Left ventricle myocardium superior (tissue), 1 donor: ENCODE measurements at places on chromosomes 4 and X. TPM values are rescaled to one million over a fixed set of nuclear protein-coding genes. Genes with fewer than 3 reads are reported as not detected.

GRCh38 chr4:113684534-113685091 is 76.9 kb downstream of the CAMK2D start:
- DNase-seq: peak; percentile 72

DNA sequence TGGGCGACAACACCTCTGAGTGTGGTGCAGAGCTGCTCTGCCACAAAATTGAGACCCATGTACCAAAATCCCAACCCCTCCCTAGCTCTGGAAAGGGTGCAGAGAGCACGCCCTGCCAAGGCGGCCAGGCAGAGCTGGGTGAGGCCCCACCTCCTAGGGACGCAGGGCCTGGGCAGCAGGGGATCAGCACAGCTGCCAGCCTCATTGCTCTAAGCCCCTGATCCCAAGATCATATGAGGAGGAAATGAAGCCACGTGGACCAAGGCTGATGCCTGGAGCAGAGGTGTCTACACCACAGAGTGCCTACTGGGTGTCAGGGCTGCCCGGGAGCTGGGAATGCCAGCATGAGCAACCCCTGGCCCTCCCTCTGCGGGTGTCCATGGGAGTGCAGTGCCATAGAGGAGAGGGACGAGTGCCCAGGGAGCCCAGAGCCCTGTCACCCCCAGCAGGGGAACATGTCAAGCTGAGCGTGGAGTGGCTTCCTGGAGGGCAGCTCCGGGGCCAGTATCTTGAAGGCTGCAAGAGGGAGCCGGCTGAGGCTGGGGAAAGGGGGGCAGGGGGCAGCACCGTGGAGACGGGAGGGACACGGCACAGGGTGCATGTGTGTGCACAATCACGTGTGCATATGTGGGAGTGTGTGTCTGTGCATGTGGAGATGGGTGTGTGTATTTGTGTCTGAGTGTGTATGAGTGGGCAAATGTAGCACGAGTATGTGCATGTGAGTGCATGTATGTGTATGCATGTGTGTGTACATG is 63.9 kb upstream of the PSAPL1 start:
- DNase-seq: no peak

- no peak for DNase-seq
Observed at GRCh38 chr4:183391204-183391603, 53.2 kb upstream of the CDKN2AIP start.

DNA sequence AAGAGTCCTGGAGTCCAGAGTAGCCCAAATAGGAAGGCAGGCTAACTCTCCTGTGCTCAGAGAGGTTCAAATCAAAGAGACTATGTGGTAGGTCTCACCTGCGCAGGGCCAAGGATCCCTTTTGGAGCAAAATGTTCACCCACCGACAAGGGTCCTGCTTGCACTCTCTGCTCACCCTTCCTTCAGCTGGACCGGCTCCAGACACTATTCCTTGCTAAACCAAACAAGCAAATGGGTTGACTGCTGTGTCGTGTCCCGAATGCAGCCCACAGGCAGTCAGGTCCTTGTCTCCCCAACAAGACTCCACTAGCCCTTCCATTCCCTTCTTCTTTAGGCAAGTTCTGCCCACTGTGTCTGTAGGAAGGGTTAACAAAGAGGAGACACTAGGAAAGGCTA is 760 bp downstream of the TRMT2B start:
- no peak for DNase-seq

- peak; percentile 50 for DNase-seq
Observed at GRCh38 chr4:174086829-174087799, 196.4 kb downstream of the FBXO8 start.

DNA sequence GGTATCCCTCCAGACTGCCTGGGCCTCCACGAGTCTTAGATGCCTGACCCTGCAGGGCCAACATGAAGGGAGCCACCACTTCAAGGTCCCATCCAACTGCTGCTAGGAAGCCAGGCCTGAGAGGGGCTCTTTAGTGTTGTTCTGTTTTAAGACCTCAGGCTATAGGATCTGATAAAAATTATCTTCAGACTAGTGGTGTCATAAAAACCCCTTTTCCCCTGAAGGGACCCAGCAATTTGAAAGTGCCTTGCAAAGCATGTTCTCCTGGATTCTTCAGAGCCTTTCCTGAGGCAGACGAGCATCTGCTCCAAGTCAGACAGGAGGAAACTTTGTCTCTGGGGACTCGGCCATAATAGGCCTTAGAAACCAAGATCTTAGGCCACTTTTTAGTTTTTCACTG is 26.9 kb downstream of the TSPAN5 start:
- DNase-seq: no peak

- no peak for DNase-seq
Observed at GRCh38 chrX:148960060-148960459, 459.6 kb downstream of the AFF2 start.

DNA sequence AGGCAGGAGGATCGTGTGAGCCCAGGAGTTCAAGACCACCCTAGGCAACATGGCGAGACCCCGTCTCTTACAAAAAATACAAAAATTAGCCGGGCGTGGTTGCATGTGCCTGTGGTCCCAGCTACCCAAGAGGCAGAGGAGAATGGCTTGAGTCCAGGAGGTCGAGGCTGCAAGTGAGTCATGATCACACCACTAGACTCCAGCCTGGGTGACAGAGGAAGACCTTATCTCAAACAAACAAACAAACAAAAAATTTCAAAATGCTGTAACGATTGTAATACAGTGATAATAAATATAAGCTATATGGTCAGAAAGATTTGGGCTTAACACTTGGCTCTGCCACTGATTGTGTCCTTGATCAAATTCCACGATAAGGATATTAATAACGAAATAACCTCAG is 24.2 kb downstream of the SLC25A4 start:
- DNase-seq: no peak

DNA sequence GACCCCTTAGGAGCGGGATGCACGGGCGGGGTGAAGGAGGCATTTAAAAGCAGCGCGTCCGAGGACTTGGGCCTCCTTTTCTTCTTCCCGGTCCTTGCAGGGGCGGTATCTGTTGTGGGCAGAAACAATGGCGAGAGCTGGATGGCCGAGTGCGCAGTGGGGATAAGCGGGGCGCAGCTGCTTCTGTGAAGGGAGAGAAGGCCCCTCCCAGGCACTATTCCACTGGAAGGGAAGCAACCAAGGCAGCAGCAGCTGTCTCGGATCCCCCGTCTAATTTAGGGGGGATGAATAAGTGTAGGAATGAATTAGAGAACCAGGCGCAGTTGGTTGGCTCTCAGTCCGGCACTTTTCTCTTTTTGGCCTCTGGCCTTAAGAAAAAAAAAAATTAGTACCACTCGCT is 995 bp downstream of the SMARCA5 start:
- DNase-seq: peak; percentile 54

- no peak for DNase-seq
Observed at GRCh38 chr4:119872371-119873016, 194.2 kb downstream of the MAD2L1 start.

Gene POU4F2
- total RNA-seq: not detected

Gene COQ2
- total RNA-seq: 20.0 TPM

Gene NPY2R
- not detected for total RNA-seq

Gene NFXL1
- 4.5 TPM for total RNA-seq

Gene CCSER1
- total RNA-seq: 13.3 TPM

Gene CFP
- total RNA-seq: 2.1 TPM
